ENCODE measurements at places on chromosomes 7 and 10.

- no peak for DNase-seq
Observed at GRCh38 chr7:129264534-129264933, 39.7 kb downstream of the AHCYL2 start.

DNA sequence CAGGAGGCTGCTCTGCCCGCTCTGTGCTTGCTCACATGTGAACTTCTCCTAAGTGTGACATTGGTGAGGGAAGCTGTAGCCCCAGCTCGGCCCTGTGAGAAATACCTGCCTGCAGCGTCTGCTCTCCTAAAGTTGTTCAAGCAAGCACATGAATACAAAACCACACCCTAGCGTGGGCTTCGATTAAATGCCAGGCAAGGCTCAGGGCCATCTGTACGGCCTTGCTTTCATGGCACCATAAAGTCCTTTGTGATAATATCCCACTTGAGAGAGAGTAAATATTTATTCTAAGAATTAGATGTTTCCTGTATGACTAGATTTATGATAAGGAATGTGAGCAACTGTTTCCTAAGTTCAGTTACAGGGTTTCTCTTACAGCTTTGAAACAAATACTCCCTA is 262.8 kb upstream of the KLF14 start:
- no peak for DNase-seq

- DNase-seq, result no peak
Observed at GRCh38 chr10:124566981-124567835, 105.6 kb downstream of the LHPP start.

DNA sequence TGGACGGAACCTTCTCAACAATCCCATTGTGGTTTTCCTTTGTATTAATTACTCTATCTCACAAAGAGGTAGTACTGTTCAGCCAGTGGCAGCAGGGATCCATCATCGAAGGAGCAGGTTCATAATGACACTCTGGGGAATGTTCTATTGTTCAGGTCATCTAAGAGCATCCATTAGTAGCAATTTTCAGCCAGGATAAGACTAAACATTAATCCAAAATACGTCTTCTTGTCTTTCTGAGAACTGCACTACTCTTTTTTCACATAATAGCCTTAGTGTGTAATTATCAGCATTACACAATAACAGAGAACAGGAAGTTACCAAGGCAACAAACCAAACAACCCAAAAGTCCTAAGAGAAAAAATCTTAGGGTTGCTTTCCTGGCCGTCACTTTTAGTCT is 259.5 kb upstream of the VWC2 start:
- DNase-seq, result no peak

DNA sequence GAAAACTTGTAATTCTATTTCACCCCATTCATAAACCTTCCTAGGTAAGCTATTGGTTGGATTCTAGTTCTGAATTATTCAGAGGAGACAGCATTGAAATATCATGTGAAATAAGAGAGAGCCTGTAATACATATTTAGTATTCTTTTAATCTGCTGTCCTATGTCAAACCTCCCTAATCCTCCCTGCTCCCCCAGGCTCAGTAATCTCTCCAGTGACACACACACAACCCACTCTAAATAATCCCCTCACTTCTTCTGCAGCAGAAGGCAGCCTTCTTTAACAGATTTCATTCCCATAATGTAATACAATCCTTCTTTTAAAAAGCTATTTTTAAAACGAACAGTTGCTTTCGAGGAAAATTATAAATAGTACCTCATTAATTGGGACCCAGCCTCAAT is 639.7 kb upstream of the AUTS2 start:
- no peak for DNase-seq

- no peak for DNase-seq
Observed at GRCh38 chr10:29619241-29619669, 15.5 kb downstream of the SVIL start.

- DNase-seq, result no peak
Observed at GRCh38 chr10:128629111-128630096, 503.2 kb upstream of the MKI67 start.

- DNase-seq, result no peak
Observed at GRCh38 chr10:30752481-30752881, 122.9 kb upstream of the LYZL2 start.

DNA sequence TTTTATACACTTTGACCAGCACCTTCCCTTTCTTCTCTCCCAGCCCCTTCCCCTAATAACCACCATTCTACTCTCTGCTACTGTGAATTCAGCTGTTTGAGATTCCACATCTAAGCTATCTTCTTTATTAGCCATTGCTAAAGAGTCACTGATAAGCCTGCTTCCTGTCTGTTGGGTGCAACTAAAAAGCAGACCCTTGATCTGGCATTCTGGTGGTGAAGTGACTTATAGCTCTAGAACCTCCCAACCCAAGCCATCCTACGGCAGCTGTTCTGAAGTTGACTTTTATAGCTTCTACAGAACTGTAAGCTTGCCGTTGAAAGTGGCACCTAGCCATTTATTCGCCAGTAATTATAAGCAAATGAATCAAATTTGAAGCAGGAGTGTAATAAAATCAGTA is 105.6 kb downstream of the AHR start:
- DNase-seq, result no peak

DNA sequence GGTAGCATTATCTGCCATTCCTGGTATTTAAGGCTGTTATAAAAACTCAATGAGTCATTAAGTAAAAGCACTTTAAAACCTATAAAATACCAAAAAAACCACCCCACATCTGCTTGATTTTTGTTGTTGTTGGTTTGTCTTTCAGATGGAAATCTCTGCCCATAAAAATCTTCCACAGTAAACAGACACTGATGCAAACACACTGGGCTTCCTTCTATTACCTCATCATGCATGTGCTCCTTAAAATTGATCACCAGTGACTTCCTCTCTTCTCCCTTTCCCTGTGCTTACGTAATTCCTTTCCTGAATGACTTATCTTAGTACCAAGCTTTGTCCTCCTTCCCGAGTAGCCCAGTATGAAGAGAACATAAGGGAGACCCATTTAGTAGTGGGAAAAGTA is 167.2 kb downstream of the EVX1 start:
- no peak for DNase-seq

DNA sequence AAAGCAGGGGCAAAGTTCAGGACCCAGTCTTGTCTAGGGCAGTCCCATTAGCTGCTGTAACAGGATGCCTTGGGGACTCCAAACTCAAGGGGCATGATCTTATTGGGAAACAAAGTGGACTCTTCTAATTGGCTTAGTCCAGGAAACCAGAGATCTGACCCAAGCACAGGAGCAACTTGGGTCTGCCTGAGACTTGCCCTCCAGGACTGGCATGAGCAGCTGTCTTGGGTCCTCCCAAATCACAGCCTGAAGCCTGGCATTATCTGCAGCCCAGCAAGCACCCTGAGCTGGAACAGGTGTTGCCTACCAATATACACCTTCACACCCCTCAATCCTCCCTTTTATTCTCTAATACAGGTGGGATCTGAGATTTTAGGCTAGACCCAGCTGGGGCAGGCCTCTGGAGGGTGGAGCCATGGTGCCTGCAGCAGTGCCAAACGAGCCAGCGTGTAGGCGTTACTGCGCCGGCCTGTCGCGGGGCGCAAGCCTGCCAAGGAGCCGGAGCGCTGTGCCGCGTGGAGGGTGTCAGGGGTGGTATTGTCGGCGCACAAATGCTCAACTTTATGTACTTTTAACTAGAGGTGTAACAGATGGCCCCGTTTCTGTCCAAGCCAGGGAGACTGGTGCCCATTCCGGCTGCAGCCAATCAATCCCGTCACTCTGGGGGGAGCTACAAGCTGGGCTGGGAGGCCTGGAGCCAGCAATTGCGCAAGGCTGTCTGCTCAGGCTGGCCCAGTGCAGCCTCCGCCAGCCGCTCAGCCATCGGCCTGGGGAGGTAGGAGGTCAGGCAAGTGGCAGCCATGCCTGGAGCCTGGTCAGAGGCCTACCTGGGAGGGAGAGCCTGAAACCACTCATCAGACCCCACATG is 12.8 kb upstream of the LBX1 start:
- no peak for DNase-seq

GRCh38 chr7:105250239-105250638 is 138.5 kb downstream of the SRPK2 start:
- no peak for DNase-seq

- DNase-seq, result no peak
Observed at GRCh38 chr7:36272567-36273269, 116.9 kb upstream of the ANLN start.

DNA sequence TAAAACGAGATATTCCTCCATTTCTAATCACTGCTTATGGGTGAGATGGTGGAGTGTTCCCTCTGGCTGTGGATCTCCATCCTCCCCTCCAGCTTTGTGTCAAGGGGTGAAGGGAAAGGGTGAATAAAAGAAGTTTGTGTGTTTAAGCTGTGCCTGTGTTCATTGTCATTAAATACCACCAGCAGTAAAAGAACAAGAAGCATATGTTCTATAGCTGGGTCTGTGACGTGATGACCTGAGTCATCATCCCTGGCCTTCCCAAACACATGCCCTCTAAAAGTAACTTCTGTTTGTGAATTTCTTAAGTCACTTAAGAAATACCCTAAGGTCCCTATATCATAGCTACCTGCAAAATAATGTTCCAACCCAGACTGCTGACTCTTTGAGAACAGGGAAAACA is 104.9 kb downstream of the PPP1R17 start:
- DNase-seq, result no peak

GRCh38 chr7:82416402-82416801 is 27.2 kb downstream of the CACNA2D1 start:
- no peak for DNase-seq

DNA sequence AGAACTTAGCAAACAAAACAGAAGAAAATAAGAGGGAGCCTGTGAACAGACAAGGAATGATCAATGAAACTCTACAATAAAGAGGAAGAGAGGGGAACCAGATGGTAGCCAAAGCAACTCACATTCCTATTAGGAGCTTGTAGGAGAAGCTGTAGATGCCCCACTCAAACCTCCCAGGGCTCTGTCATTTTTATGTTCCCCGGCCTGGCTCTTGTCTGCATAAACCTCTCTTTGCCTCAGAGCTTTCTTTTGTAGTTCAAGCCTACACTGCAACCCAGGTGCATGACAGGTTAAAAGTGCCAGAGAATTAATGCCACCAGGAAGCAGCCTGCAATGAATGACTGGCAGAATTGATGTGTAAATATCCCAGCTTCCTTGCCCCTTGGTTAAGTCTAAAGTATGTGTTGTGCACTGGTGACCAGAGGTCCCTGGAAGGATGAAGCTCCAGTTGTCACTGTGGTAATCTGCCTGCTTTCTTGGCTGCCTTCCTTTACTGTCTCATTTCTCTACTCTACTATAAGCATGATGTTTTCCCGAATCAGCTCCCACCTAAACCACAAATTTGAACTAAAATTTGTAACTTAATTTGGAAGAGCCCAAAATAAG is 40.4 kb downstream of the HDAC9 start:
- no peak for DNase-seq

- DNase-seq, result no peak
Observed at GRCh38 chr10:78028438-78029268, 662 bp downstream of the POLR3A start.

- DNase-seq, result no peak
Observed at GRCh38 chr7:128347647-128348097, 4.0 kb upstream of the RBM28 start.

Data from activated T-helper 2 cell treated with anti-CD3 and anti-CD28 coated beads, Interferon-gamma antibody, Interleukin-2, Interleukin-4, amounts not matched to agents 10 μg/mL and 5 μg/mL and 100 μg/mL, durations not matched to agents 14 hours and 24 hours and 36 hours (primary cell).